ENCODE measurements at places on chromosomes 2 and 18. TPM values are rescaled to one million over a fixed set of nuclear protein-coding genes. Genes with fewer than 3 reads are reported as not detected.

Gene MDH1B
- total RNA-seq = 4.7 TPM

Gene TLX2
- not detected for total RNA-seq

Gene MYL1
- total RNA-seq = not detected

GRCh38 chr18:79405781-79406575, 10.2 kb downstream of the NFATC1 start:
- no peaks in the 10 kb centered on the region for H3K36me3 ChIP-seq
- H3K27ac ChIP-seq = peak overlapping the region; percentile 25
- H3K4me3 ChIP-seq = no peak overlapping the region
- H3K4me1 ChIP-seq = no peaks in the 10 kb centered on the region
- H3K27me3 ChIP-seq = no peaks in the 10 kb centered on the region

GRCh38 chr2:159817283-159817682, 19.3 kb upstream of the CD302 start:
- no peak overlapping the region for H3K27ac ChIP-seq
- H3K36me3 ChIP-seq = no peaks in the 10 kb centered on the region
- no peaks in the 10 kb centered on the region for H3K4me1 ChIP-seq
- no peaks in the 10 kb centered on the region for H3K27me3 ChIP-seq
- H3K4me3 ChIP-seq = no peak overlapping the region

GRCh38 chr2:37343537-37344434, 644 bp upstream of the QPCT start:
- peaks cover 3% of the 10 kb centered on the region for H3K4me1 ChIP-seq
- H3K27ac ChIP-seq = peak overlapping the region; percentile 53
- H3K27me3 ChIP-seq = no peaks in the 10 kb centered on the region
- H3K36me3 ChIP-seq = no peaks in the 10 kb centered on the region
- no peak for DNase-seq

Gene CD8B2
- total RNA-seq = 0.29 TPM

- peak overlapping the region; percentile 83 for H3K27ac ChIP-seq
- DNase-seq = no peak
- peaks cover 7% of the 10 kb centered on the region for H3K4me1 ChIP-seq
Observed at GRCh38 chr2:216536734-216537210, 38.1 kb downstream of the RPL37A start.

Gene DSG1
- not detected for total RNA-seq

Data from breast epithelium (tissue), 4 donors.